RWPE2 (cell line): ENCODE measurements at places on chromosomes 5 and 9.

- no peak for DNase-seq
Observed at GRCh38 chr9:18060269-18060934, 413.6 kb upstream of the ADAMTSL1 start.

DNA sequence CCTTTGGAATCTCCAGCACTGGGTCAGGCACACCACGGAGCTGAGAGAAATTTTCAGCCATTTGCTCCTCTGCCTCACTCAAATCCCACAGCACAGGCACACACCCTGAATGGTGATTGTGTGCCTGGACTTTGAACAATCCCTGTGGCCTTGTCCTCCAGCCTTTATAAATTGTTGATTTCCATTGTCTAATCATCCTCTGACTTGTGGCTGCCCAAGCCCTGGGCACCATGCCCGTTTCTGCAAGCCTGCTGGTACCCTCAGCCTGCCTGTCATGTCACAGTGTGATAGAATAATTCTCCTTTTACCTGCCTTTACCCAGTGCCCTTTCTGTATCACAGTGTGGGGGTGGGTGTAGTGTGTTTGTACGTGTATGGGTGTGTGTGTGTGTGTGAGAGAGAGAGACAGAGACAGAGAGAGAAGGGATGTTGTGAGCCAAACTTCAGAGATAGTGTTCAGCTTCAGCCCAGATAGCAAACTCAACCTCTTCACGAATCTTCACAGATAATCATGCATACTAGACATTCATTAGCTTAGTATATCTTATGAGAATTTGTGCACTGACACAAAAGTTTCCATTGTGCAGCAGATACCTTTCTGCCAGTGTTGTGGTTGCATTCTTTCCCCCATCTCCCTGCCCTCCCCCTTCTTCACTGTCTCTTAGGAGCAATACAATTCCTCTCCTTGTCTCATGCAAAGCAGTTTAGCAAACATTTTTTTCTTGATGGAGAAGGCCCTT, 27.8 kb upstream of the SLC44A1 start:
- no peak for DNase-seq

- DNase-seq: no peak
Observed at GRCh38 chr9:31259824-31260223, 1124.6 kb upstream of the ACO1 start.

DNA sequence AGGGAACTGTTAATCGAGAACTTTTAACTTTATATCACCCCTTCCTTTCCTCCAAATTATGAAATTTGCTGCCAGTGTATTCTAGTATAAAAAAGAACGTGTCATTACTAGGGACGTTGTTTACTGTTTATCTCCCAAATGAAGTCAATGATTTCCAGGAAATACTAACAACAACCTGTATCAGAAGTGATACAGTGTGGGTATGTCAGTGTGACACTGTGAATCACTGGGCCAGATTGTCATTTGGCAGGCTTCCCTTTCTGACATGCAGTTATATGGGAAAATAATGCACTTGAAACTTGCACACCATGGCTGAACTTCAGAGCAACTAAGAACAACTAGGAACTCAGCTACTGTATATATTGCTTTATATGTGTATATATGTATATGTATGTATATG, 12.6 kb downstream of the ZNF462 start:
- DNase-seq: no peak

GRCh38 chr9:114718801-114719221, 36.8 kb upstream of the TEX48 start:
- peak; percentile 82 for DNase-seq

DNA sequence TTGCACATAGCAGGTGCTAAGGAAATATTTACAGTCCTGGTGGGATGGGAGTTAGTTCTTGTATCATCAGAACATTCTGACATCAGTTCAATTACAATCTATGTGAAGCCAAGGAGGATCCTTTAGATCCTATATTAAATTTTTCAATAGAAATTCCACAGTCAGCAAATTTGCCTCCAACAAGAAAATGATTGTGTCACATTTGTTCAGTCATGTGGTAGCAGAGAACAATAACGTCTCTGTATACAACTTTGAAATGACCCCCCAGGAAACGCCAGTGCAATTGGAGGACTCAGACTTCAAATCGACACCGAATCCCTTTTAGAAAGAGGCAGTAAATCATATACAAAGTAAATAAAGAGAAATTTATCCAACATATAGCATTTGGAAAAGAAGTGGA, 392.1 kb downstream of the DTWD2 start:
- no peak for DNase-seq

GRCh38 chr9:19137282-19137681, 10.0 kb upstream of the PLIN2 start:
- DNase-seq: no peak

DNA sequence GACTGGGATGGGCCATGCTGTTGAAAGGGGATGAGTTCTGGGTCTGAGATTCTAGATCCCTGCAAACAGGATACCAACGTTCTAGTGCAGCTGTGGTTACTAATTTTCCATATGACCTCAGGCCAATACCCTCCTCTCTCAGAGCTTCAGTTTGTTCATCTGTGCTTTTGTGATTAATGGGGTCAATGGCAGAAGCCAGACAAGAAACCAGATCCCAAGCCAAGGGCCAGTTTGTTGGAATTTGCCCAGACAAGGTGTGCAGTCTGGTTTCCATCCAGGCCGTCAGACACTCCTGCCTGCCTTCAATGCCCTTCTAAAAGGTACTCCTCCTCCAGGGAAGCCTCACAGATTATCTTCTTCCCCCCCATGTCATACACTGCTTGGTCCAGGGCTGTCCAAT, 11.4 kb downstream of the MYORG start:
- no peak for DNase-seq

- DNase-seq: no peak
Observed at GRCh38 chr5:104431981-104432380, 869.4 kb upstream of the NUDT12 start.

DNA sequence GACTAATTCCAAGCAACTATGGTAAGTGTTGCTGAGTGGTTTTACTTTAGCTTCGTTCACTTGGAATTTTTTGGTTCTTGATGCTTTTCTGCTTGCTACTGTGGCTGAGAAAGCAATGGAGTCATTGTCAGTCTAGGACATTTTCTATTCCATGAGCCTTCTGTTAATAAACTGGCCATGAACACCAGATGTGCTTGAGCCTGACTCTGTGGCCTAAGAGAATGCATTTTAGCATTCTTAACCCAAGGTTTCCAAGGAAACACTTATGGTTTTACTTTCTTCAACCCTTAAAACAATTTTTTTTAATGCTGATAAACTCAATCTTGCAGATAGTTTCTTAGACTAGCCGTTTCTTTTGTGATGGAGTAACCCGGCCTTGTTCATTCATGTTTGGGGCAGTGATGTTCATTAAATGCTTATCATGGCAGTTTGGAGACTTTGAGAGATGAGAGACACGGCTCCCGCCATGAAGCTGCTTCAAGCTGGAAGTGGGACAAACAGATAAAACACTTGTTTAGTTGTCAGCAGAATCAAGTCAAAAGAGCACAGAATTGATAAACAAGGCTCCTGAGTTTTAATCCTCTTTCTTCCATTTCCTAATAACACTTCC, 42.4 kb downstream of the OSTF1 start:
- DNase-seq: no peak

GRCh38 chr5:169789417-169789940, 152.4 kb downstream of the DOCK2 start:
- no peak for DNase-seq

DNA sequence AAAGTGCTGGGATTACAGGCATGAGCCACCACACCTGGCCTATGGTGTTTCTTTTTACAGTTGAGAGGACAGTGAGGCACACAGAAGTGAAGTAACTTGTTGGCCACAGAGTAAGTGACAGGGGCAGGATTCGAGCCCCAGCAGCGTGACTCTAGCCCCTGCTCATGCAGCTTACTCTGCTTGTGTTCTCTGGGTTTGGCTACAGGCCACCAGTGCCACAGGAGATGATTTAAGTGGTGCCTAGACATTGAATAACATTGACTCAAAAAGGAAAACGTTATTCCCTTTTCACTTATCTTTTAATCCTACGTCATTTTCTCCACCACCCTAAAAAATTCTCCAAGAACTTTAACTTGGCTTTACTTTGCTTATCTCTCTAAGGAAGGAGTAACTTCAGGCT, 61.4 kb downstream of the SNX24 start:
- DNase-seq: no peak

- DNase-seq: no peak
Observed at GRCh38 chr5:133294380-133294779, 242.6 kb downstream of the HSPA4 start.

- DNase-seq: no peak
Observed at GRCh38 chr9:128607642-128608350, 48.9 kb downstream of the DYNC2I2 start.

GRCh38 chr5:180637962-180638680, 11.3 kb downstream of the FLT4 start:
- DNase-seq: no peak

- DNase-seq: no peak
Observed at GRCh38 chr9:137303893-137304382, 1.9 kb upstream of the NRARP start.

- DNase-seq: no peak
Observed at GRCh38 chr5:151148583-151148982, 9.0 kb downstream of the ANXA6 start.

DNA sequence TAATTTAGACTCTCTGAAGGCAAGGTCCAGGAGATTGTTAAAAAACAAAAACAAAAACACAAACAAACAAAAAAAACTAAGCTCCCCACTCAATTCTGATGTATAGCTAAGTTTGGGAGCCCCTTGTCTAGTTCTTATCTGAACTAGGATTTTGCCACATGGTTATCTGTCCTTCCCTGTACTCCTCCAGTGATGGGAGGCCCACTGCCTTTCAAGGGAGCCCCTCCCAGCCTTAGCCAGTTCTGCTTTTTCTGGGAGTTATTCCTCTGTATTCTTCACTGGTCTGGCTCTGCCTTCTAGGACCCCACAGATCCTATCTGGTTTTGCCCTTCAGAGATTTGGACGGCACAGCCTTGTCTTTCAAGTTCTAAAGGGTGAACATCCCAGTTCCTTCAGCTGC, 2.1 kb upstream of the ALDH1B1 start:
- DNase-seq: no peak

GRCh38 chr5:172504701-172505402, 50.5 kb upstream of the SH3PXD2B start:
- DNase-seq: peak; percentile 37
